Natural killer cell (primary cell): ENCODE measurements at places on chromosomes 16 and 17. TPM values are rescaled to one million over a fixed set of nuclear protein-coding genes. Genes with fewer than 3 reads are reported as not detected.

CEP95 gene
- 152 TPM for total RNA-seq

E2F4 gene
- 57.6 TPM for total RNA-seq

FBXO47 gene
- total RNA-seq, result not detected

LPO gene
- not detected for total RNA-seq

AIPL1 gene
- total RNA-seq, result not detected

OMG gene
- 1.3 TPM for total RNA-seq

TBC1D3 gene
- not detected for total RNA-seq

DNA sequence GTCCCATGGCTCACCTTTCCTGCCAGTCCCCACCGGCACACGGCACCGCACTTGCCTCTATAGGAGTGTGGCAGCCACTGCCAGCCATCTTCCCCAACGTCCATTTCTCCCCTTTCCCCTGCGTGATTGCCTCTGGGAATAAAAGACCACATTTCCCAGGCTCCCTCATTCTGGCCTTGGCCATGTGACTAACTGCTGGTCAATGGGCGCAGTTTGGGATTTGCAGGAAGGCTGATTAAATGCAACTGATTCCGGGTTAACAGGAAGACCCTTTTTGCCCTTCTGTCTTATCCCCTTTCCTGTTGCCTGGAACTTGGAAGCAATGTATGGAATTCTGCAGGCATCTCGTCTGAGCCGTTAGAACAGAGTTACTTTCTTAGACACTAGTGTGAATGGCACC, 3.0 kb downstream of the BTBD17 start:
- H3K27me3 ChIP-seq, result peaks cover 35% of the 10 kb centered on the region
- no peak for DNase-seq
- no peak overlapping the region for H3K4me3 ChIP-seq
- H3K36me3 ChIP-seq, result no peaks in the 10 kb centered on the region
- no peak overlapping the region for H3K27ac ChIP-seq

DNA sequence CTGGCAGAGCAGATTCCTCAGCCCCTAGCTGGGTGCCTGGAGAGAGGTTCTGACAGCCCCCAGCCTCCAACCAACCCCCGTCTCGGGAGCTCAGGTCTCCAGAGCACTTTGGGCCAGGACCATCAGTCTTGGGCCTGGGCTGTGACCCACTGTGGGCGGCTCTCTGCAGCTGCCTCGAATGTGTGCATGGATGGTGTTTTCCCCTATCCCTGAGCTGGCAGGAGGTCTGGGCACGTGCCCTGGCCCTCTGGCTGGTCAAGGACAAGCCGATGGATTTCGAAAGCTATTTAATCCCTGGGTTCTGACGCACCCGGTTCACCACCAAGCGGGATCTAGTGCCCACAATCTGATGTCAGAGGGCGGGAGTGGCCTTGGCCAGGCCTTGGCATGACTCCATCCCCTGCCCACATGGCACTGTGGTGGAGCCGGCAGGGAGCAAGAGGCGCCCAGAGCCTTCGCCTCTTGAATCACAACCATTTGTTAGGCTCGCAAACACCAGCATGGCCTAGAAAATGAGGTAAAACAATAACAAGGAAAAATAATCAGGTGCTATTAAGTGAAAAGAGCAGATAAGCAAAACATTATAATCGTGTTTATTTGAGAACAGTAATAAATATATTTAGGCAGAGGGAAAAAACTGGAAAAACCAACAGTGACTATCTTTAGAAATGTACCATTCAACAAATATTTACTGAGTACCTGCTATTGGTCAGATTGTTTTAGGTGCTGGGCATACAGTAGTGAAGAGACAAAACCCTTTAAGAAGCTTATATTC, 69.3 kb upstream of the TOB1 start:
- H3K4me1 ChIP-seq, result peaks cover 10% of the 10 kb centered on the region
- no peaks in the 10 kb centered on the region for H3K36me3 ChIP-seq
- H3K4me3 ChIP-seq, result no peak overlapping the region

DNA sequence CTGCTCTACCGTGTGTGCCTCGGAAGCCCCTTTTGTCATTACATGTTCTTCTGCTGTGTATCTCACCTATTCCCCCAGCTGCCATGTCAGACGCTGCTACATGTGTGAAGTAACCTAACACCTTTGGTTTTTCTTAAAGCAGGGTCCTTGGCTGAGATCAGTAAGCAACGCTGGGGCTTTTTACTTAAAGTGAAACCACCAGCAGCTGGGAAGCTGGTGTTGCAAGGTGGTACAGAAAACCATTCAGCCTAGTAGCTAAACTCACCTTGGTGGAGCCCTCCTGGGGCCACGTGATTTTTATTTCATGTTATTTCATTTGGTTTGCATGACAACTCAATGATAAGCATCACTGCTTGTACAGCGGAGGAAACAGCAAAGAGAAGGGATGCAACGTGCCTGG, 62.6 kb downstream of the PLCG2 start:
- peaks cover 7% of the 10 kb centered on the region for H3K36me3 ChIP-seq
- peak overlapping the region; percentile 34 for H3K4me3 ChIP-seq
- peak; percentile 73 for DNase-seq
- peak overlapping the region; percentile 90 for H3K27ac ChIP-seq

- H3K4me1 ChIP-seq, result no peaks in the 10 kb centered on the region
- no peak overlapping the region for H3K27ac ChIP-seq
- H3K36me3 ChIP-seq, result no peaks in the 10 kb centered on the region
- no peak overlapping the region for H3K4me3 ChIP-seq
- peaks cover 3% of the 10 kb centered on the region for H3K27me3 ChIP-seq
Measured at GRCh38 chr17:6374271-6374691, 60.6 kb downstream of the AIPL1 start.

DNA sequence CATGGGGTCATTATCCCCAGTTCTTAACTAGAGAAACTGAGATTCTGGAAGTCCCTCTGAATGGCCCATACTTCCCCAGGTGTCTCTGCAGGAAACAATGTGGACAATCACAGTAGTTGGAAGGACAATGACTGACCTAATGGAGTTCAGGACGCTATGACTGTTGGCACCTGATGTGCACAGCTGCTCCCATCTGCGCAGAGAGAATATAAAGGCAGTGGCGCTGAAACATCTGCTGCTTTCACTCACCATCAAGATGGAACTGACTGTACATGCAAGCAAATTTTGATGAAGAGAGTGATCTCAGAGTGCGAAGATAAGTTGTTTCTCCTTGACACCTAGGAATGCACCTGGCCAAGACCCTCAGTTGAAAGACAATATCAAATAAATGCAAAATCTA, 395.7 kb upstream of the ASIC2 start:
- no peak overlapping the region for H3K4me3 ChIP-seq
- DNase-seq, result no peak
- H3K4me1 ChIP-seq, result no peaks in the 10 kb centered on the region

DNA sequence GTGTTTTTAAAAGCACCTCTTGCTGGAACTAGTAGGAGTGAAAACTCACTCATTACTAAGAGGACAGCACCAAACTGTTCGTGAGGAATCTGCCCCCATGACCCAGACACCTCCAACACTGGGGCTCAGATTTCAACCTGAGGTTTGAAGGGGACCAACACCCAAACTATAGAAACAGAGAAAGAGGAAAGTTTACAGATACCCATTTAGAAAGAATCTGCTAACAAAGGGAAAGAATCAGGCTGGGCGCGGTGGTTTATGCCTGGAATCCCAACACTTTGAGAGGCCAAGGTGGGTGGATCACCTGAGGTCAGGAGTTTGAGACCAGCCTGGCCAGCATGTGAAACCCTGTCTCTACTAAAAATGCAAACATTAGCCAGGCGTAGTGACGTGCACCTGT, 3.4 kb upstream of the CSNK1D start:
- DNase-seq, result no peak
- H3K4me1 ChIP-seq, result peaks cover 41% of the 10 kb centered on the region
- H3K4me3 ChIP-seq, result no peak overlapping the region
- no peaks in the 10 kb centered on the region for H3K27me3 ChIP-seq
- H3K36me3 ChIP-seq, result peaks cover under 1% of the 10 kb centered on the region

DNA sequence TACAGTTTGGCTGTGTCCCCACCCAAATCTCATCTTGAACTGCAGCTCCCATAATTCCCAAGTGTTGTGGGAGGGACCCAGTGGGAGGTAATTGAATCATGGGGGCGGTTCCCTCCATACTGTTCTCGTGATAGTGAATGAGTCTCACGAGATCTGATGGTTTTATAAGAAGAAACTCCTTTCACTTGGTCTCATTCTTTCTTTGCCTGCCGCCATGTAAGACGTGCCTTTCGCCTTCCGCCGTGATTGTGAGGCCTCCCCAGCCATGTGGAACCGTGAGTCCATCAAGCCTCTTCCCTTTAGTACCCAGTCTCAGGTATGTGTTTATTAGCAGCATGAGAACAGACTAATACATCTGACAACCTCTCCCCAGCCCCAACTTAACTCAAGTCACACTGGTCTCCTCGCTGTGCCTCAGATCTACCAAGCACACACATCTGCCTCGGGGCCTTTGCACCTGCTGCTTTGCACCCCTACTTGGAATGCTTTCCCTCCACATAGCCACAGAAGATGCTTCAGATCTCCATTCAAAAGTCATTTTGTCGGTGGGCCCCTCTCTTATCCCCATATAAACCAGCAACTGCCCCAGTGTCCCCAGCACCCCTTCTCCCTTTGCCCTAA, 74.4 kb downstream of the RPH3AL start:
- no peaks in the 10 kb centered on the region for H3K36me3 ChIP-seq
- H3K4me1 ChIP-seq, result no peaks in the 10 kb centered on the region
- H3K4me3 ChIP-seq, result no peak overlapping the region
- H3K27me3 ChIP-seq, result no peaks in the 10 kb centered on the region
- DNase-seq, result no peak
- no peak overlapping the region for H3K27ac ChIP-seq

GRCh38 chr17:46960152-46960551, 18.9 kb downstream of the RPRML start:
- H3K4me3 ChIP-seq, result no peak overlapping the region
- DNase-seq, result no peak
- H3K4me1 ChIP-seq, result no peaks in the 10 kb centered on the region
- H3K36me3 ChIP-seq, result no peaks in the 10 kb centered on the region
- no peak overlapping the region for H3K27ac ChIP-seq

DNA sequence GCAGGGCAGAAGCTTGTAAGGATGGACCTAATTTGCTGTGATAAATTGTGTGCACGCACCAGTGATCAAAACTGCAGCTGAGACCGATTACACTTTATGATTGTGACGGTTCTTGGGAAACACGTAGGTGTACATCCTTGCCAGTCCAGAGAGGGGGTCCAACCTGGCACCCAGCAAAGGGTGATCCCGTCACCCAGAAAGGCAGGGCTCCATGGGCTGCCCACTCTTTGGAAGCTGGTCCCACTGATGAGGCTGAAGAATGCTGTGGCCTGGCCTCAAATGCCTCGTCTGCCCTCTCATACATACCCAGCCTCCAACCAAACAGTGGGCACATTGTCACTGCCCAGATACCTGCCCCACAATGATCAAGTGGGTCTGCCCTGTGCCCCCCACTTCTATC, 132.0 kb downstream of the C16orf78 start:
- peaks cover 19% of the 10 kb centered on the region for H3K4me1 ChIP-seq
- DNase-seq, result no peak
- H3K27me3 ChIP-seq, result peaks cover 2% of the 10 kb centered on the region
- no peak overlapping the region for H3K4me3 ChIP-seq

DNA sequence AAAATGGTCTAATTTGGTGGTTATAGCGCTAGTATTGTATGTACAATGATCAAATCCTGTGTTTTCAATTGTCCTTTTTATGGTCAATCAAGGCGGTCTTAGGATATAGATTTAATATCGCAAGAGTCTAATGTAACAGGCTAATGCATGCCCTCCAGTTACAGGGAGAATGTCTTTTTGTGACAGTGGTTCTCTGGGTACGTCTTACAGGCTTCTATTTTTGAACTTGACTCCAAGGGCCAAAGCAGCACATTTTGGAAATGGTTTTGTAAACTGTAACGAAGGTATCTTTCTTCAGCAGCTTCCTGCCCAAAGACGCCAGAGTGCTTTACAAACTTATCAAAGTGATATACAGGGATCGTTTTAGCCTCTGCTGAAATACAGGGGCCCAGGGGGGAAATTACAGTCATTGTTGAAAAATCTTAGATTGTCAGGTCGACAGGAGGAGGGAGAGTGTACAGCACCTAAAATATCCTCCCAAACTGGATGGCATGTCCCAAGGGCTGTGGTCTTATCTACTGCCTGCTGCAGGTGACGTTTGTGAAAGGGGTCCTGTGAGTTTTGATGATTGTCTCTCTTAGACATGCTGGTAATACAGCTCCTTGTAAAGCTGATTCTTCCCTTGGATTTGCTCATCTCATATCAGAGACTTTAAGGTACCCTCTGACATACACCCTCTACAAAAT, 288.5 kb downstream of the CDH13 start:
- no peaks in the 10 kb centered on the region for H3K27me3 ChIP-seq
- DNase-seq, result no peak
- H3K36me3 ChIP-seq, result no peaks in the 10 kb centered on the region
- H3K4me3 ChIP-seq, result no peak overlapping the region
- H3K27ac ChIP-seq, result no peak overlapping the region
- peaks cover 4% of the 10 kb centered on the region for H3K4me1 ChIP-seq

DNA sequence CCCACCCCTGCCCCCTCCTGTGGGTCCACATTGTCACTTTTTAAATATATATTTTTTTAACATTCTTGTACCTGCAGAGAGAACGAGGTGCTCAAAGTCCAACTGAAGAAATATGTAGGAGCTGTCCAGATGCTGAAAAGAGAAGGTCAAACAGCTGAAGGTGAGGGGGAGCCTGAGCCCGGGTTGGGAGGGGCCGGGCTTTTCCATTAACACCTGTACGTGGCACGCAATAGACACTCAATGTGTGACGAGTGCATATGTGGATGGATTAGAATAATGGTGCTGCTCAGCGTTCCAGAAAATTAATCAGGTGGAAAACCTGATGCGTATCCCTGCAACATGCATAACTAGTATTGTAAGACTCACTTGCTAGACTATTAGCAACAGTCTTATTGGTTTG, 223.0 kb downstream of the SNX29 start:
- no peak overlapping the region for H3K27ac ChIP-seq
- no peak for DNase-seq
- no peaks in the 10 kb centered on the region for H3K36me3 ChIP-seq
- H3K27me3 ChIP-seq, result no peaks in the 10 kb centered on the region
- H3K4me1 ChIP-seq, result no peaks in the 10 kb centered on the region
- no peak overlapping the region for H3K4me3 ChIP-seq

DNA sequence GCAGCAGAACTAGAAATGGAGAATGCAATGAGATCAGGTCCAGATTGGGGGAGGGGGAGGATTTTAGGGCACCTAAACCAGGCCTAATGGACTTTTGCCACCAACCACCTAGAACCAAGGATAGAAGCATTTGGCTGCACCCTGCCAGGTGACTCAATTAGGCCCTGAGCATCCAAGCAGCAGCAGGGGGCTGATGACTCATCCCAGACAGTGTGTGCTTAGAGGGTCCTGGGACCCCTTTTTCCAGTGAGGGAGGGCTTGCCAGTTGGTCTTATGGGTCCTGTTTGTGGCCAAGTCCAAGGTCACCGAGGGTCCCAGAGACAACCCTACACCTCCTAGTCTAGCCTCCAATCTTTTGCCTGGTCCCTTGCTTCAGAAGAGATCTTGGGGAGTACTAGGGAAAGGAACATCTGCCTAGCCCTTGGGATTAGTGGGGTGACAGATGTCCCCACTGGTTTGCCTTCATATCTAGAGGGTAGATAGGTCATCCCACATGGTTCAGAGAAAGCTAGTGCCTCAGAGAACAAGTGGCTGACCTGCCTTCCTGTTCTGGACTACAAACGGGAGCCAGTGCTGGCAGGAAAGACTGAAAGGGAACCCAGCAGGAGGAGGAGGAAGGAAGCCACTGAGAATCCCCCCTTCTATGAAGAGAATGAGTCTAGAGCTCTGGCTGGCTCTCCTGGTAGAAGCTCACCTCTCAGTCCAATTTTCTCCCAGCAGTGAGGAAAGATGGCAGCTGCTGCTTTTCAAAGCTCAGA, 1.6 kb upstream of the TBKBP1 start:
- peak overlapping the region; percentile 45 for H3K27ac ChIP-seq
- peaks cover 43% of the 10 kb centered on the region for H3K4me1 ChIP-seq
- H3K27me3 ChIP-seq, result no peaks in the 10 kb centered on the region
- H3K4me3 ChIP-seq, result no peak overlapping the region
- no peak for DNase-seq
- peaks cover 3% of the 10 kb centered on the region for H3K36me3 ChIP-seq
